Stimulated activated CD8-positive, alpha-beta memory T cell treated with anti-CD3 and anti-CD28 coated beads, Interleukin-15, amount 100 ng/mL, for 24 hours (primary cell): ENCODE measurements at places on chromosomes 11 and 22.

DNA sequence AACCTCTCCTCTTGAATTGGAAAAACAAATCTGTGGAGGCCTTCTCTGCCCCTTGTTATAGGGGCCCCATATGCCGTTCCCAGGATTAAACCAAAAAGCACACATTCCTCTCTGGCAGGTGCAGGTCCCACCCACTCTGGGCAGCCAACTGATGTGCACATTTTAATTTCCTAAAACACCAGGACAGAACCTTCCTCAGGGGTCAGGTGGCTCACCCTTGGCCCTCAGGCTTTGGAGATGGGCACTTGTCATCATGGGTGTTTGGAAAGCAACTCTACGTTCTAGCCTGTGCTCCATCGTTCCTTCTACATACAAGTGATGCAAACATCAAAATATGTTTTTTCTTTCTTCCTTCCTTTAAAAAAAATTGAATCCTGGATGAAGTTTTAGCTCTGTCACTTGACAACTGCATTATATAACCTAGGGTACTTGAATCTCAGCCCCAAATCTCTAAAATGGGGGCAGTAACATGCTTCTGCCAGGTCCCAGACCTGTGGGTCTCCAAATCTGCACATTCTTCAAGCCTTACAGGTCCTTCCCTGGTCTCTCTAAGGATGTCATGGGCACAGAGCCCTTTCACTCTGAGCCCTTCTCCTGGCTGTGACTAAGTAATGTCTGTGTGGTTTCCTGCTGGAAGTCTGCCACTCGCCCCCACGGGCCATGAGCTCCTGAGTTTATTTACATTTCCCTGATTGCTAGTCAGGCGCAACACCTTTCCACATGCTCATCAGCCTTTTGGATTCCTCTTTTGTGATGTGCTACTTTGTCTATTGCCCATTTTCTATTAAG lies 43.8 kb downstream of the KCNQ1OT1 start:
- no peak for DNase-seq

DNA sequence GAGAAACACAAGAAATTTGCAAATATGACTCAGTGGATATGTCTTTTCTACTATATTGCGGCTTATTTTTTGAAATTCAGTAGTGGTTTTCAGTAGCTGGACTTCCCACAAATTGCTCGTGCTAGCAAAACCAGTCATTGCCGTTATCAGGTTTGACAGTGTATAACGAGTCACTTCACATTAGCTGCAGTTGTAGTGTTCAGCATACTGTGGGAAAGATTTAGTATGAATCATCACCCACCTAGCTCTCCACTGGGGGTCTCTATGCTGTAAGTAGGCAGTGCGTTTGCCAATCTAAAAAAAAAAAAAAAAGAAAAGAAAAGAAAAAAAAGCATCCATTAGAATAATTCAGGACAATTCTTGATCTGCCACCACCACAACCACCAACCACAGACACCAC lies 1318.9 kb downstream of the LRRC4C start:
- DNase-seq = no peak

GRCh38 chr11:77082838-77083565 lies 16.2 kb downstream of the CAPN5 start:
- no peak for DNase-seq

DNA sequence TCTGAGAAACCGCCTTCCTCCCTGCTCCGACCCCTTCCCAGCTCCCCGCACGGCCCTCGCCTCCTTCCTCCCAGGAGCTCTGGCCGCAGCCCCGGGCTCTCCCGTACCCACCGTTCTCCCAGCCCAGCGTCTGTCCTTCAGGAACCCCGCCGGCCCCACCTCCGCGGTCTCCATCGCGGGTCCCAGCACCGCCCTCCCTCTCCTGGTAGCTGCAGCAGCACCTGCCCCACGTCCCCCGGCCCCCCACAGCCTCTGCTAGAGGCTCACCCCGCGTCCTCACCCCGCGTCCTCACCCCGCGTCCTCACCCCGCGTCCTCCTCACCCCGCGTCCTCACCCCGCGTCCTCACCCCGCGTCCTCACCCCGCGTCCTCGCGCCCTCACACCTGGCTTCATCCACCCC lies 85.9 kb downstream of the WNT7B start:
- no peak for DNase-seq

GRCh38 chr11:123129920-123130319 lies 65.1 kb downstream of the CLMP start:
- DNase-seq = no peak

DNA sequence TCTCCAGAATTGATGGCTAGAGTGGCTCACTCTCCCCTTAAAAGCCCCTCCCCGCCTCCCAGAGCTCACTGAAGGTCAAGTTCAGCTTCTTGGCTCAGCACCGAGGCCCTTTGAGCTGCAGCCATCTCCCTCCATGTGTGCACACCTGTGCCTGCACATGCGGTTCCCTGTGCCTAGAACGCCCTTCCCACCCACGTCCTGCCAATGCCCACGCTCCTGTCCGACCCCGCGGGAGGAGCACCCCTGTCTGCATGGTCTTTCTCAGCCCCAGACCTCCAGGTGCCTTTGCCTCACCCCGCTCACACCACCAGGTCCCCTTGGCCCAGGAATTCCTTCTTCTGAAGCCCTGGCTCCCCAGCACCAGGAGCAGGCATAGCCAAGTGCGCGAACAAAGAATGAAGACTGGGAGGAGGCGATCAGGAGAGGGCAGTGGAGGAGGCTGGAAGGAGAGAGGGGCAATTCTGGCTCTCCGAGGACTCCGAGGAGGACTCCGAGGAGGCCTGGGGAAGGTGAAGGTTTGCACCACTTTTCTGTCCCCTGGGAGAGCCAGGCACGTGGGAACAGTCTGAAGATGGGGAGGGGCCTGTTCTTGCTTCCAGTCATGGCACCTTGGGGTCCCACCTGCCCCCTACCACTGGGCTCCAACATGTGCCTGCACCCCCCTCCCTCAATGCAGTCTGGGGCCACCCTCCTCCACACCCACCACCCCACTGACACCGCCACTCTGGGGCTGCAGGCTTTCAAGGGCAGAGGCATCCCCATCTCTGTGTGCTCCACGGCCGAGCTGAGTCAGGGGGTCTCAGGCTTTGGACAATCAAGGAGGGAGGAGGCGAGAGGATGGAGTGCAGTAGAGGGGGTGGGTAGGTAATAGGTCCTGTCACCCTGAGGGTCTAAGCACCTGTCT lies 17.7 kb downstream of the IGF2 start:
- DNase-seq = no peak

DNA sequence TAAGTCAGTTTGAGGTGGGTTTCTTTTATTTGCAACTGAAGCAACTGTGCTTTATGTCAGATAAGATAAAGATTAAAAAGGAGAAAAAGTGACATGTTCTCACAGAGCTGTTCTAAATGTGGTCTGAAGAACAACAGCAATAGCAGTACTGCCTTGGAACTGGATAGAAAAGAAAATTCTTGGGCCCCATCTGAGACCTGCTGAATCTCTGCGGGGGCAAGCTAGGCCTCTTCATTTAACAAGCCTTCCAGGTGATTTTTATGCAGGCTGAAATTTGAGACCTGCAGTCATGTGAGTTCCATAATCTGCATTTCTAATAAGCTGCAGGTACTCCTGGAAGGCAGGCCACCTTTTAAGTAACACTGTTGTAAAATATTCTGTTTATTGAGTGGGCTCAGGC lies 91.4 kb upstream of the CTSC start:
- DNase-seq = no peak

- DNase-seq = no peak
These were observed 14.6 kb downstream of the H19 start for GRCh38 chr11:1982873-1983600.
